Stimulated activated CD8-positive, alpha-beta memory T cell treated with anti-CD3 and anti-CD28 coated beads, Interleukin-15, amount 100 ng/mL, for 4 hours (primary cell): ENCODE measurements at places on chromosomes 13 and 19.

GRCh38 chr13:43150369-43151207 is 127.2 kb downstream of the DNAJC15 start:
- DNase-seq: no peak

- no peak for DNase-seq
Measured at GRCh38 chr13:114154476-114154875, 22.1 kb upstream of the RASA3 start.

DNA sequence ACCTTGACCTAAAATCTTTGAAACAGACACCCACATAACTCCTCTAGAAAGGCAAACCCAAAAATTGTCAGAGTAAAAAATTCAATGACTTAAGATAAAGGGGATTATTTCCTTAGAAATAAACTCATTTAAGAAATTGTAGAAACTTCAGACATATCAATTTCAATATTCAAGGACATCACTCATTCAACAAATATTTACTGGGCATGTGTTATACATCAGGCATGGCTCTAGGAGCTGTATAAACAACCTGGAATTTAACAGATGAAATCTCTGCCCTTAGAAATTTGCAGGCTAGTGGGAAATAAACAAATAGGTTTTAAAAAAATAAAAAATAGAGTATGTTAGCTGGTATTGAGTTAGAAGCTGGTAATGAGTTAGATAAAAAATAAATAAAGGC is 84.0 kb upstream of the LSM14A start:
- no peak for DNase-seq

DNA sequence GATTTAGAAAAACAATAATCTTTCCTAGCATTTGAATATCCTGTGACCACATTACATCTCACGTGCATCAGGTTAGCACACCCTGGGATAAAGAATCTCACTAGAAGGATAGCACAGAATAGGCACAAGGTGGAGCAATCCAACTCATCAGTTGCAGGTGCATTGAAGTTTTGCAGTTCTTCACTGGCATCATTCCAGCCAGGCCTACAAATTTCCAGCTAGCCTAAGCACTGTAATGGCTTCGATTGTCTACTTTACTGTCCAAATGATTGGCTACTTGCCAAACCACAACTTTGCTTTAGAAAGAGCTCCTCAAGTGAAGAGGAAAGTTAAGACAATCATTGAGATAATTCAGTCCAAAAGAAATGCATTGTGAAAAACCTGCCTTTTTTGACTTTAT is 89.5 kb downstream of the SPRY2 start:
- DNase-seq: no peak

- no peak for DNase-seq
Measured at GRCh38 chr13:91236921-91237320, 110.6 kb upstream of the MIR17HG start.

- DNase-seq: no peak
Measured at GRCh38 chr19:4654437-4655361, 15.4 kb downstream of the TNFAIP8L1 start.

- no peak for DNase-seq
Measured at GRCh38 chr19:690203-690602, 5.0 kb downstream of the PRSS57 start.

- DNase-seq: no peak
Measured at GRCh38 chr13:44040070-44040817, 160.5 kb downstream of the LACC1 start.

- no peak for DNase-seq
Measured at GRCh38 chr13:37984357-37984756, 114.8 kb upstream of the TRPC4 start.

DNA sequence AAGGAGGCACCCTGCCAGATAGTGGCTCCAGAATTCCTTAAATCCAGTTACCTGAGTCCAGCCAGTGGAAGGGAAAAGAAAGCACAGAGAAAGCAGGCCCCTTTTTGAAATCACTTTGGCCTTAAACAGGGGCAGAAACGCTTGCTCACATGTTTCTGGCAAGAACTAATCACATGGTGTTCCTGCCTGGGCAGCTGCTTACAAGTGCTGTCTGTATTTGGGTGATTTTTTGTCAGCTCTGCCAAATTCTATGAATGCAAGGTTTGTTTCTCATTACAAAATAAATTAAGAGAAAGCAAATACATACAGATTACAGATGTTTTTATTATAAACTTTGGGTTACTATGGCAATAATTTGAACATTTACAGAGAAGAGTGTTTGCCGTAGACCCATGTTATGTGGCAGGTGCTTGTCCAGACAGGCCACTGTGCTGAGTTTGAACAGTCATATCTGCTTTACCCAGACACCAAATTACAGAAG is 1237.8 kb downstream of the SLITRK5 start:
- no peak for DNase-seq

- DNase-seq: no peak
Measured at GRCh38 chr13:30845297-30846214, 60.5 kb upstream of the MEDAG start.

- no peak for DNase-seq
Measured at GRCh38 chr13:98142380-98143156, at the start of gene FARP1. Gene FARP1 (plus strand): TSS chr13:98143094. CDS start chr13:98213243, 70,149 bp downstream.

DNA sequence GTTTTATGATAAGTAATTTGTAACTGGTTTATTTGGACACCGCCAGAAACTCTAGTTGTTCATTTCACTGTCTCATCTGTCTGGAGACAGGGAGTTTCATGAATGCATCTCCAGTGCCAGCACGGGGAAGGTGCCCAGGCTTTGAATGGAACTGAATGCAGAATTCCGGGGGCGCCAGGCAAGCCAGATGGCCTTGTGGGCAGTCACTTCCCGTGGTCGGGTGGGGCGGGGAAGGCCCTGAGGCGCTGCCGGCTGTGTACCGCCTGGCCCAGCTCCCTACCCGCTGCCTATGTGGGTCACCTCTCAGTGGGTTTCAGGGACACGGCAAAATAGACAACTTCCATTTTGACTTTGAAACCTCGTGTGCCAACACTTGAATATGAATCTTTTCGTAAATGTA is 28.8 kb upstream of the MCF2L start:
- DNase-seq: no peak

- no peak for DNase-seq
Measured at GRCh38 chr19:10508707-10509106, 5.6 kb upstream of the KEAP1 start.

- no peak for DNase-seq
Measured at GRCh38 chr13:29486551-29486950, 108.9 kb downstream of the SLC7A1 start.

DNA sequence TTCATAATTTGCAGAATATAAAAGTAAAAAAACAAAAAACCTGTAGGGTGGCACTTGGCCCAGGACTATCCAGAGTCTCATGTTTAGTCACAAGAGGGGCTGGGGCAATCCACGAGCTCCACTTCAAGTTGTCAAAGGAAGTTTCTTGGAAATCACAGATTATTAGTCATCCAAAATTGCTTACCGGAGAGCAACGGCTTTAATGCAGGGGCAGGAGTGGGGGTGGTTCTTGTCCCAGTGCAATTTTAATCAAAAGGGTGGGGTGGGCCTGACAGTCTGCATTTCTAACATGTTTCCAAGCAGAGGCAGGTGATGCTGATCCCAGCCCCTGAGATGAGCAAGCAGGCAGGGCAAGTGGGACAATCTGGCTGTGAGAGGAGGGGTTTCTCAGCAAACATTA is 233.9 kb downstream of the ABCC4 start:
- DNase-seq: no peak

- no peak for DNase-seq
Measured at GRCh38 chr13:88142653-88143052, 471.5 kb downstream of the SLITRK5 start.

DNA sequence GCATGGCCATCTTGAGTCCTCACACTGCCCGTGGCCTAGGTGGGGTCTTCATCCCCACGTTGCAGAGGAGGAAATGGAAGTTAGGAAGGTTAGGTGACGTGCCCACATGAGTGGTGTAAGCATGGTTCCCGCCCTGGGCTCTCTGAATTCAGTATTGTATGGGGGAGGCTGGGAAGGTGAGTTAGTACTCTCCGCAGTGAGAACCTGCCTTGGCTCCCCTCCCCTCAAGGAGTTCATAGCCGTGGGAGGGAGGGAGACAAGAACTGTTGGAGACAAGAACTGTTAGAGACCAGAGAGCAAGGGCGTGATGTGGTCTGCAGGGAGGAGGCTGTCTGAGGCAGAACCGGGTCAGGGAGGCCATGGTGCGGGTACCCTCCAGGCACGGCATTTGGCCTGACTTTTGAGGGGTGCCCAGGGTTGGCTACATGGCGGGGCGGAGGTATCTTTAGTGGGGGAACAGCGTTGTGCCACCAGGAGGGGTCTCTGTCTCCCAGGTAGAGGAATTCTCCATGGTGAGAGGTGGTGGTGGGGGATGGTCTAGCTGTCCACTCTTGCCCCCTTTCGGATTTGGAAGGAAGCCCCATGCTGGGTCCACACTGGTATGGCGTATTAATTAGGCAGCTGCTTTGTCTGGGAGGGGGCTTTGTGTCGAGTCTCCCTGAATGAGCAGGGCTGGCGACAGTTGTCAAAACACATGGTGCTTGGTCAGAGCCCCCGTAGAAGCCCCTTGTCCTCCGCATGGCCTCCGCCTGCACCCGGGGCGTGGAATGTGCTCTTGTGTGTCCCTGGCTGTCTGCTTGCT is 45.8 kb downstream of the CAPN12 start:
- DNase-seq: no peak

DNA sequence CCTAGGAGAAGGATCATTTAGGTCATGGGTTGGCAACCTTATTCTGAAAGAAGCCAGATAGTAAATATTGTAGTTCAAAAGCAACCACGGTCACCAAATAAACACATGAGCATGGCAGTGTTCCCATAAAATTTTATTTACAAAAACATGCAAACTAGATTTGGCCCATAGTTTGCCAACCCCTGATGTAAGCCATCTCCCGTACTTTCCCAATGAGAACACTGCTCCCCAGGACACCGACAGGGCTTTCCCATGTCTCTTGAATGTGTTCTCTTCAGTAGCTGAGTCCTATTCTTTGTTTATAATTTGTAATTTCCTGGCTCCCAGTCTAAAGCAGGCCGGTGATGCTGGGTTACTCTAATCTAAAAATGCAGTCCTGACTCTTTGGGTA is 239.6 kb downstream of the LHFPL6 start:
- DNase-seq: no peak

GRCh38 chr13:36088001-36088400 is 43.2 kb downstream of the DCLK1 start:
- no peak for DNase-seq

GRCh38 chr13:42495255-42495654 is 78.7 kb upstream of the TNFSF11 start:
- DNase-seq: no peak

DNA sequence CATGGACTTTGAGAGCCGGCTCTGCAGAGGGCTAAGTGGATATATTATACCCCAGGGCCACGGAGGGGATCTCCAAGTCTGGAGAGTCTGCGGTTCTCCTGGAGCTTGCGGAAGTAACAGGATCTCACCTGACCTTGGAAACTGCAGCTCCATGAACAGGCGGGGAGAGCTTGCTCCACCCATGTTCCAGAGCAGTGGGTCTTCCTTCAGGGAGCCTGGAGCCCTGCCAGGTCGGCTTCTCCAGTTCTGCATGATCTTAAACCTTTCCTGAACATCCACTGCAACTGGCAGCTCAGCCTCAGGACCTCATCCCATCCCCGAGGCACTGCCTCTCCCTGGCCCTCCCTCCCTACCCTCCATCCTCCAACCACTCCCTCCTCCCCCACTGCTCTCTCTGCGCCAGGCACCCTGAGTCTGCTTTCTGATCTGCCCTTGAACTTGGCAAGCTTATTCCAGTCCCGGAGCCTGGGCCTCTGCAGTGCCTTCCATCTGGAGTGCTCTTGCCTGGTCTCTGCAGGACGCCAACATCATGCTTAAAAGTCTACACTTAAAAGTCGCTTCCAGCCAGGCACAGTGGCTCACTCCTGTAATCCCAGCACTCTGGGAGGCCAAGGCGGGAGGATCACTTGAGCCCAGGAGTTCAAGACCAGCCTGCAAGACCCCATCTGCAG is 13.2 kb downstream of the ATCAY start:
- no peak for DNase-seq

DNA sequence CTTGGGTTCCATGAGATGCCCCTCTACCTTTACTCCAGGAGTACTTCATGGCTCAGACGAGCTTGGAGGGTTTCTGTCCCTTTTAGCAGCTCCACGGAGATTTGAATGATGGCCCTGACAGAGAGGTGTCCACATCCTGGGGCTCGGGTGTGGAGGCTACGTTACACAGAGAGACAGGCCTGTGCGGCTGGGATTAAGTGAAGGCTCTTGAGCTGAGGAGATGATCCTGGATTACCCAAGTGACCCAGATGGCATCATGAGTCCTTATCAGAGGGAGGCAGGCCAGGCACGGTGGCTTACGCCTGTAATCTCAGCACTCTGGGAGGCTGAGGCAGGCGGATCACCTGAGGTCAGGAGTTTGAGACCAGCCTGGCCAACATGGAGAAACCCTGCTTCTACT is 12.4 kb downstream of the DPP9 start:
- DNase-seq: no peak

GRCh38 chr19:38331728-38332127 is 3.9 kb upstream of the CATSPERG start:
- DNase-seq: no peak

DNA sequence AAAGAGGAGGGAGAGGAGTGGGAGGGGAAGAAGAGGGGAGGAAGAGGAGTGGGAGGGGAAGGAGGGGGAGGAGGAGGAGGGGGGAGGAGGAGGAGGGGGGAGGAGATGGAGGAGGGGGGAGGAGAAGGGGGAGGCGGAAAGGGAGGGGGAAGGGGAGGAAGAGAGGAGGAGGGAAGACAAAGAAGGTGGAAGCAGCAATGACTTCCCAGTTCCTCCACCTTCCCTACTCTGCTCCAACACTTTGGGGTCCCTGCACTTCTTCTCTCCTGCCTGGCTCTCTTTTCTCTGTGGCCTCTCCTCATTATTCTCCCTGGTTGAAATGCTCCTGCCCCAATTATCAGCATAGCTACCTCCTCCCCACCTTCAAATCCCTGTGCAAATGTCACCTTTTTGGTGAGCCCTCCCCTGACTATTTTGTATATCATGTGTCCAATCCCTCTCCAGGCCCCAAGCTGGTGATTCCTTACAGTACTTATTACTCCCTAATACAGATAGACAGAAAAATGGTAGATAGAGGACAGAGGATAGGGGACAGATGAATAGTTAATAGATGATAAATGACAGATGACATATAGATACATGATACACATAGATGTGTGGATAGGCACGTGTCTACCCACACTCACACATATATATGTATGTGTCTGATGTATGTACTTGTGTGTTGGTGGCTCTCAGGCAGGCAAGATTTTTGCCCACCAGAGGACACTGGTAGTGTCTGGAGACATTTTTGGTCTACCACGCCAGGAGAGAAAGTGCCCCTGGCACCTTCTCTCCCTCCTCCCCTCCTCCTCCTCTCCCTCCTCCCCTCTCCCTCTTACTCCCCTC is 25.2 kb downstream of the NLRP9 start:
- no peak for DNase-seq

DNA sequence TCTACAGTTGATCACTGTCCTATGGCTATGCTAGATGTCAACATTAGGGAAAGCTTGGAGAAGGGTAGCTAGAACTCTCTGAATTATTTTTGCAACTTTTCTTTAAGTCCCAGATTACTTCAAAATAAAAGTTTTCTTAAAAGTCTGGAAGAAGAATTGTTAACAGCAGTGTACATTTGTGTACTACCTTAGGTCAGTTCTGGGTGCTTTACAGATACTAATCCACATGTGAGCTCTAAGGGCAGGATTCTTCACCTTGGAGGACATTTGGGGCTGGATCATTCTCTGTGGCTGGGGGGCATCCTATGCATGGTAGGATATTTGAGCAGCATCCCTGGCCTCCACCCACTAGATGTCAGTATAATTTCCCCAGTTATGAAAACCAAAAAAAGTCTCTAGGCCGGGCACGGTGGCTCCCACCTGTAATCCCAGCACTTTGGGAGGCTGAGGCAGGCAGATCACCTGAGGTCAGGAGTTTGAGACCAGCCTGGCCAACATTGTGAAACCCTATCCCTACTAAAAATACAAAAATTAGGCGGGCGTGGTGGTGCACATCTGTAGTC is 2.8 kb downstream of the BRME1 start:
- DNase-seq: no peak
